AG08395 (cell line): ENCODE measurements at places on chromosomes 1 and 21.

DNA sequence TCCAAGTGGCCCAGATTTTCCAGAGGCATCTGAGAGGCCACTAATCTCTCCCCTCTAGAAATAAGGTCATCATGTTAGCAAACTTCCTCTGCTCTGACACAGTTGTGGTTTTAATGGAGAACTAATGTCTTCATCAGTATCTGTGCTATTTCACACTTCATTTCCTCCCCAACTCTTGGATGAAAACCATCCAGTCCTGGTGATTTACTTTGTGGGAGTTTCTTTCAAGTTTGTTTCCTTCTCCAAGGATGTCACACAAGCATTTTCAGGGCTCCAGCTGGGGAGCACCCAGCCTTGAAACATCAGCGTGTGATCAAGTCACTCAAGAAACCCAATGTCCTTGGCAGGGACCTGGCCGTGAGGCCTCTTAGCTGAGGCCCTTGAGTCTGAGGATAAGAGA, 38.8 kb downstream of the TBX15 start:
- peak; percentile 79 for DNase-seq

DNA sequence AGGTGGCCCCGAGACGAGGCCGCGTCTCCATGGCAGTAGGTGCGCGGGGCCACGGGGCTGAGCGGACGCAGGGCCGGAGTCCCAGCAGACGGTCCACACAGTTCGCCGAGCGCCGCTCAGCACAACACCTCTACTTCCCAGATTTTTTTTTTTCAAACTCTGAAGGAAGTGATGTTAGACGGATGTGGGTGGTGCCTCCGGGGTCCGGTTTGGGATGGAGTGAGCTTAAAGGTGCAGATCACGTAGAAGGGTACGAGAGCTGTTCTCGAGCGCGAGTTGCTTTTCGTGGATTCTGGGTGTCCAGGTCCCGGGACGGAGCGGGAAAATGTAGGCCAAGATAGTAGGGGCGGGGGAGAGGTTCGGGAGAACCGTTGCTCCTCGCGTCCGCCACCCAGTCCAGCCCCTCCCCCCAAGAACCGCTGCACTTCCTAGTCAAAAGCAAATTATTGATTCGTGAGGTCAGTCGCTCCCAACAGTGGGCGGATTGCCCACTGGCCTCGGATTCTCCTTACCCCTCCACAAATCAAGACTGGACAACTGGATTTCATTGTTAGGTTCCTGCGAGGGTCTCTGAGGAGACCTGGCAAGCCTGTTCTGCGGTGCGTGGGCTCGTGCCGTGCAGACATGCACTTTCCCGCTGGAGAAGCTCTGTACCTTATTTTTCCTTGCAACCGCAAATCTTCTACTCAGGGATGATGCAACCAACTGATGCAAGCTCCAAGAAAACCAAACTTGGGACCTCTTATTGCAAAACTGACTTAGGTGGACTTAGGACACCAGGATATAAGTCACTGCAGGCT, at the start of gene TXNDC12:
Gene TXNDC12 (minus strand): TSS at position 126 of the 800 bp plus-strand sequence. CDS start 95 bp downstream, at position 31.
- peak; percentile 90 for DNase-seq

GRCh38 chr21:38931291-38931690, 125.6 kb downstream of the ETS2 start:
- DNase-seq, result no peak

GRCh38 chr21:37877171-37877570, 39.1 kb downstream of the KCNJ6 start:
- no peak for DNase-seq

GRCh38 chr1:15510611-15511405, 13.2 kb downstream of the CASP9 start:
- DNase-seq, result peak; percentile 38

DNA sequence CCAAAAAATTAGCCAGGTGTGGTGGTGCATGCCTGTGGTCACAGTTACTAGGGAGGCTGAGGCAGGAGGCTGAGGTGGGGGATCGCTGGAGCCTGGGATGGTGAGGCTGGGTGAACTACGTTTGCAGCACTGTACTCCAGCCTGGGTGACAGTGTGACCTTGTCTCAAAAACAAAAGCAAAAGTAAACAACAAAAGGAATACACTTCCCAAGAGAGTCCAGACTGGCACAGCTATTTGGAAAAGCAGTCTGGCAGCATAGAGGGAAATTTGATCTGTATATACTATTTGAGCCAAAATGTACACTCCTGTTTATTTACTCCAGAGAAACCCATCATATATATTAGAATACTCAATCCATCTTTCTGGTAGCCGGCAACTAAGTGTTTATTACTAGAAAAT, 107.0 kb upstream of the HMCN1 start:
- DNase-seq, result no peak

DNA sequence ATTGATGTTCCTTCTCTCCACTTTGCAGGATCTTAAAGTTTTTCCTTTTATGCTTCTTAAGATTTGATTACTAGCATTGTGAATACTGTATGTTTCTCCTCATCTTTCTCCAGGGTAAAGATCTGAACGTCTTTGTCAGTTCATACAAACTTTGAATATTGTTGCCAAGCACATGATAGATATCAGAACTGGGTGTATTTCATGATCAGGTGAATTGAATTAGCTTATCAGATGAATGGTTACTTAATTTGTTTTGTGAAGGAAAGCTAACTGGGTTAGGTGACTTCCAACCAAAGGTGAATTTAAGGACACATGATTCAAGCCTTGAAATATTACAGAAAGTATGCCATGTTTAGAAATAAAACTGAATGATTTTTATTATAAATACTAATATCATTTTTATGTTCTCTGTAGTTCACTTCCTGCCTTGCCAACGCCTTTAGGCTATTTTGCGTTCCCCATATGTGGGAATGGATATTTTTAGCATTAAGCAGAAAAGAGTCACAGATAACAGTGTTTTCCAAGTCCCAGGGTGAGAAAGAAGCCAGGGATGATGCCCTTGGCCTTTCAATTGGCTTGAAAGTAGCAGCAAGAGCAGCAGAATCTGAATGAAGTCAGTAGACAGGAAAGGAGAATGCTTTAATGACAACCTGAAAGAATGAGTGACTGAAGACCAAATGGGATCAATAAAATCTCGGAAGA, 752.1 kb downstream of the NCAM2 start:
- DNase-seq, result no peak

DNA sequence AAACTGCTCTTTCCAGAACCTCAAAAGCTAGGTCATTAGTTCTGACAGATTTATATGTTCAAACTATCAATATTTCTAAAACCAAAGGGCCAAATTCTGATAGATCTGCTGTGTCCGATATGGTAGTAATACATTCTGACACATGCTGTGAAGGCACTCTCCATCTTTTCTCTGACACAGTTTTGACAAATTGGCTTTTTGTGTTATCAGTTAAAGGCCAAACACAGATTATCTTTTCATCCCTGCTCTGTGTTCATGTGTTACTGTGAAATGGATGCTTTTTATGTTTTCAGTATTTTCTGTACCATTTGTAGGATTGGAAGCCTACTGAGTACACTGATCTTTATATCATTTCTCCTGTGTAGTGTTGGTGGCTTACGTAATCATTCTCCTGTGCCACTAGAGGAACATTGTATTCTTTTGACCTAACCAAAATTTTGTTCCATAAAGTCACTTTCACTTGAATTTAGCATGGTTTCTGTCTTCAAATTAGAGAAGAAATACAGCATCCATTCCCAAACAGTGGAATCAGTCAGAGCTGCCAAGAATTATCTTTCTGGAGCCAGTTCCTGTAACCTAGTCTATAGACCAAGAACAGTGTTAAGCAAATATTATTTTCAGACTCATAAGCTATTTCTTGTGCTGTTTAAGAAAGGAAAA, 137.2 kb downstream of the ADGRL2 start:
- DNase-seq, result no peak

GRCh38 chr1:59034925-59035324, 251.1 kb upstream of the JUN start:
- DNase-seq, result no peak

DNA sequence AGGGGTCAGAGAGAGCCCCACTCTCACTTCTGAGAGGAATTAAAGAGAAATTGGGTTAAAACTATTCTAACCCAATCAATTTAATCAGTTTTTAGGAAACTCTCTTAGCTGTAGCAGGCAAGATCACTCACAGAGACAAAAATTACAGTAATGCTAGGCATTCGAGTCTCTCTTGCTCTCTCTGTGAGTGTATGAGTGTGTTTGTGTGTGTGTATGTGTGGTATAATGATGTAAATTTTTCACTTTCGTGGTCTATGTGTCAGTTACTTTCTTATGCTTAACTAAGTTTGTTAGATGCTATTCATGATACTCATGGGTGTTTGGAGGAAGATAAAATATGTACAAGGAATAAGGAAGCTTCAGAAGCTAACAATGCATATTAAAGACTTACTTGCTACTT, 131.3 kb downstream of the FASLG start:
- no peak for DNase-seq

- DNase-seq, result no peak
These were observed 14.8 kb downstream of the LHX4 start for GRCh38 chr1:180244840-180245239.

DNA sequence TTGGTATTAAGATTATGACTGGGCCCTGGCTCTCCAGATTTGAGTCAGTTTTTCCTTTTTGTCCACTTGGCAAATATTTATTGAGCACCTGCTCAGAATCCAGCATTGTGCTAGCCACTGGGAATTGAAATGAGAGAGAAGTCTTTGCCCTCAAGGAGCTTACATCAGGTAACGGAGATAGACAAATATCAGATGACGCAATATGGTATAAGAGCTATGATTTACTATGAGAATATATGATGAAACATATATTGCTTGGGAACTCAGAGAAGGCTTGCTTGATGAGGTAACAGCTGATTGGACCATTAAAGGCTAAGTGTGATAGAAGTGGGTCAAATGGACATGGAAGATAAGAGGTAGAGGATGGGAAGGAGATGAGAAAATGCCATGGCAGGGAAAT, 41.0 kb upstream of the GPR88 start:
- no peak for DNase-seq

DNA sequence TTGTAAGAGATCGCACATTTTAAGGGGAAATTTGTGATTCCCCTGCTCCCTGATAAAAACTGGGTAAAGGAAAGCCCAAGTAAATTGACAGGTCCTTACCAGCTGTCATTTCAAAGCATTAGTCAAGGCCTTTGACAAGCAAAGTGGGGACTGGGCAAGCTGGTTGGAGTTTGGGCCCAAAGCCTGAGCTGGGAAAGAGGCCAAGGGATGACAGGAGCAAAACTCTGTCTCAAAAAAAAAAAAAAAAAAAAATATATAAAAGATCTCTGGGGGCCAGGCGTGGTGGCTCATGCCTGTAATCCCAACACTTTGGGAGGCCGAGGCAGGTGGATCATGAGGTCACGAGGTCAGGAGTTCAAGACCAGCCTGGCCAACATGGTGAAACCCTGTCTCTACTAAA, 36.9 kb downstream of the SLC2A1 start:
- DNase-seq, result no peak

DNA sequence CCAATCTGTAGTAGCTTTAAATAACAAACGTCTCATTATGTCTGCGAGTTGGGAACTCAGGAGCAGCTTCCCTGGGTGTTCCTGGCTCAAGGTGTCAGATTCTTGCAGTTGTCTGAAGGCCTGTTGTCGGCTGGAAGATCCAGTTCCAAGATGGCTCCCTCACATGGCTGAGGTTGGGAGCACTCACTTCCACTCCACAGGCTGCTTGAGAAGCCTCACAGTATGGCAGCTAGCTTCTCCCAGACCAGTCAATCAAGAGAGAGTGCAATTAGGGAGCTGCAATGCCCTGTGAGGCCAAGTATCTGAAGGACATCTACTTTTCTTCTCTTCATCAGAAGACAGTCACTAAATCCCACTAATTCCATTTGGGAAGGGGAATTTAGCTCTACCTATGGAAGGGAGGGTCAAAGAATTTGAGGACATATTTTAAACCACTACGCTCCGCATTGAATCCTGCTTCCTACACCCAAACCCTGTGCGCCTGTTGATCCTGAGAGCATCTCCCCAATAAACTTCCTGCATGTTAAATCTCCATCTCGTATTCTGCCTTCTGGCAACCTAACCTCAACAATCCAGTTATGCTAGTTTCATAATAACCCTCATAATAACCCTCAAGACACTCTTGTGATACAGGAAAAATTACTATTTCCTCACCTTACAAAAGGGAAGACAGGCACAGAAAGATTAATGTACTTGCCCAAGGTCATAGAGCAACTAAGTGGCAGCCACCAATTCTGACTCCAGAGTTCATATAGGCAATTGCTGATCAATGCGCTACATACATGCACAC, 3.6 kb upstream of the VPS26C start:
- no peak for DNase-seq

GRCh38 chr1:195894411-195894810, 713.8 kb downstream of the KCNT2 start:
- DNase-seq, result no peak

DNA sequence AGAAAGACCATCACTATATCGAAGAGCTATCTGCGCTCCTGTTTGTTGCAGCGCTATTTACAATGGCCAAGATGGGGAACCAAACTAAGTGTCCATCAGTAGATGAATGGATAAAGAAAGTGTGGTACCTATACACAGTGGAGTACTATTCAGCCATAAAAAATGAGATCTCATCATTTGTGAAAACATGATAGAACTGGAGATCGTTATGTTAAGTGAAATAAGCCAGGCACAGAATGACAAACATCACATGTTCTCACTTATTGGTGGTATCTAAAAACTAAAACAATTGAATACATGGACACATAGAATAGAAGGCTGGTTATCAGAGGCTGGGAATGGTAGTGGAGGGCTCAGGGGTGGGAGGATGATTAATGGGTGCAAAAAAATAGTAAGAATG, 256.2 kb downstream of the SRGAP2C start:
- DNase-seq, result no peak

- DNase-seq, result peak; percentile 31
These were observed 20.4 kb downstream of the SLC16A1 start for GRCh38 chr1:112935461-112936111.

GRCh38 chr1:151193856-151194255, 3.9 kb upstream of the VPS72 start:
- DNase-seq, result no peak

- no peak for DNase-seq
These were observed 17.7 kb upstream of the NFIA start for GRCh38 chr1:61064673-61065072.
